ENCODE measurements at places on chromosomes 7 and 10. TPM values are rescaled to one million over a fixed set of nuclear protein-coding genes. Genes with fewer than 3 reads are reported as not detected.
A peak's percentile ranks its signal among the peaks of the same experiment; 100 is the strongest.

HTR7 gene
- 0.24 TPM for total RNA-seq

DNA sequence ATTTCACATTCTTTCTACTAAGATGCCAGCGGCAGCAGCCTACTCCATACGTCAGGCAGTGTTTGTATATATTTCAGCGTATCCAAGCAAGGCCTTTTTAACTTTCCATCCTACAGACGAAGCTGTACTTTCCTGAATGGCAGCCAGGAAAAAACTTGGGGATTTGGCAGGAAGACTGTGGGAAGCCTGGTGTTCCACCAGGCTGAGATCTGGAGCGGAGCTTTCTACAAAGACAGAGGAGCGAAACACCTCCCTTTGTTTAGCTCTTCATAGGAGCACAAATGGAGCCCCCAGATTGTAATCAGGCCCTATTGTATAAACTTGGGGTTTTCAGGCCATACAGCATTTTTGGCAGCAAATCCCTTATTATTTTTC, 143.8 kb downstream of the TES start:
- H3K4me1 ChIP-seq: peaks cover 15% of the 10 kb centered on the region
- H3K4me3 ChIP-seq: no peak overlapping the region
- H3K27ac ChIP-seq: no peak overlapping the region
- no peaks in the 10 kb centered on the region for H3K27me3 ChIP-seq
- no peaks in the 10 kb centered on the region for H3K36me3 ChIP-seq
- DNase-seq: no peak

CH25H gene
- total RNA-seq: not detected

DNA sequence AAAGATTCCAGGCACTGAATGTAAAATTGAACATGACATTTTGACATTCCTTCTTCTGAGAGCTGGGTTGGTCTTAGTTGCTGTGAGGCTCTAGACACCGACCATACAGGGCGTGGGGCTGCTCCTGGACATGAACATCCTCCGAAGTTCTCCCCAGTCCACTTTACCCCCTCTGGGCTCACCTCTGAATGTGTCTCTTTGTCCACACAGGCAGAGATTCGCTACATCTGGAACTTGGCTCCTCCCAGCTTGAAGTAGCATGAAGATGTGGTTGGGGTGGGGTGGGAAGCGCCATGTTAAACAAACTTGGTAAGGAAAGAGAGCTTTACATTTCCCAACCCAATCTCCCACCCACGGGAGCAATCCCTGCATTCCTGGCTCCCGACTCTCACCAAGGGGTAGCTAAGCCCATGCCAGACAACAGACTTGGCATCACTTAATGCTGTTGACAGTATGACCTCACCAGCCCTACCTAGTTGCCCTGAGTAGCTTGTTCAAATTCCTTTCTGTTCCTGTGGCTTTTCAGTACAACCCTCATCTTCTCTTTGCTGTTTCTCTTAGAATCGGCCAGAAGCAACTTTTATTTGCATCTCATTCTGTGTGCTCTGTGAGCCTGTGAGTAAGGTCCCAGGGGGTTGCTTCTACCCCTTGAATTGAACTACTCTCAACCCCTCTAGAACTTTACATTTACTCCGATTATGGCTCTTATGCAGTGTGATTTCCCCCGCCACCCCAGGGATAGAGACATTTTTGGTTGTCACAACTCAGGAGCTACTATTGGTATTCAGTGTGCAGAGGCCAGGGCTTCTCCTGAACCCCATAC, 211.4 kb downstream of the SEC23IP start:
- no peak overlapping the region for H3K27ac ChIP-seq
- H3K36me3 ChIP-seq: no peaks in the 10 kb centered on the region
- no peak overlapping the region for H3K4me3 ChIP-seq
- H3K27me3 ChIP-seq: no peaks in the 10 kb centered on the region
- H3K4me1 ChIP-seq: no peaks in the 10 kb centered on the region

DNA sequence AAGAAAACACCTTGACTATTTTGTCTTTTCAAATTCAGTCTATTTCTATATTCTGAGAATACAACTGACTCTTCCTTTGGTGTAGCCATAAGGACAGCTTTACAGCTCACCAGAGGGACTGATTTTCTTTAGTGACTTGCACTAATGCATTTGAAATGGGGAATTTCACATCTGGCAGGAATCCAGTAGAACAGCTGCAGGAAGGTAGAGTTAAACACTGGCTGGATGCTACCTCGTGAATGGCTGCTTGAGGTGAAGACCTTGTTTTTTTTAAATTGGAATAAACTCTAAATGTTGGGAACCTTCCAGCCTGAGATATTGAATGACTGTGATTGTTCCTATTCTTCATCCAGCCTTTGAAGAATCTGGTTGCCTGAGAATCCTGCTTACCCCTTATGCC, 139.5 kb upstream of the STK17A start:
- H3K4me1 ChIP-seq: peaks cover 14% of the 10 kb centered on the region
- H3K4me3 ChIP-seq: no peak overlapping the region
- no peaks in the 10 kb centered on the region for H3K36me3 ChIP-seq
- no peak overlapping the region for H3K27ac ChIP-seq
- no peak for DNase-seq

CNNM1 gene
- not detected for total RNA-seq

ZNF25 gene
- total RNA-seq: 1.6 TPM

SUN3 gene
- total RNA-seq: not detected

AKR1C2 gene
- 29.4 TPM for total RNA-seq

DNA sequence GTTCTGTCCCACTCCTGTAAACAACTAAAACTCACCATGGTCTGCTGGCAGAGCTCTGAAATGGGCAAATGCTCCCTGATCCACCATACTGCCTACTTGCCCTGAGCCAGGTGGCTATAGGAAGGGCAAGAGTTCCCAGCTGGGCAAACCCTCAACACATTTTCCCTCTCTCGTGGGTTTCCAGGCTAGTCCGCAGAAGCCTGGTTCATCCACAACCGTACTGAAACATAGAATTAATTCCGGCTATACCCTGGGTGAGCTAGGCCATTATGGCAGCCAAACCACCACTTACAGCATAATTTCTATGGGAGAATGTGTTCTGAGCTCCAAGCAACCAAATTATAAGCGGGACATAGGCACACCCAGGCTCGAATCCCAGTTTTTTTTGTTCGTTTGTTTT, 20.1 kb upstream of the DDIT4 start:
- H3K4me3 ChIP-seq: no peak overlapping the region
- no peaks in the 10 kb centered on the region for H3K27me3 ChIP-seq
- H3K4me1 ChIP-seq: peaks cover 39% of the 10 kb centered on the region
- no peak for DNase-seq
- H3K36me3 ChIP-seq: no peaks in the 10 kb centered on the region
- H3K27ac ChIP-seq: no peak overlapping the region

DNA sequence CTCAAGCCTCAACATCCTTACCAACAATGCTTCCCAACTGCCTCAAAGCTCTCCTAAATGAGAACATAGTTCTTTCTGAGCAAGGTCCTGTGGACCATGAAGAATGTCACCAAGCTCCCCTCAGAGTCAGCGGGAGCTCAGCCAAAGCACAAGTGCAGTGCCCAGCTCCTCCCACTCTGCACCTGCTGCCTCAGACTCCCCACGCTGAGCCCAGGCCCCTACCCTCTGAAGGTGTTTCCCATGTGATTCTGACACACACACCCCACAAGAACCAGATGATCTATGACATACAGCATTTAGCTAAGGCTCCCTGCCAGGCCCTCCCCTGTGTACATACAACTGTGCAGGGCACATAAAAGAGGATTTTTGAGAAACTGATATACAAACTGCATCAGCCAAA, 19.2 kb downstream of the ERCC6 start:
- no peak overlapping the region for H3K4me3 ChIP-seq
- DNase-seq: no peak
- H3K36me3 ChIP-seq: peaks cover 63% of the 10 kb centered on the region
- no peak overlapping the region for H3K27ac ChIP-seq
- no peaks in the 10 kb centered on the region for H3K4me1 ChIP-seq

DNA sequence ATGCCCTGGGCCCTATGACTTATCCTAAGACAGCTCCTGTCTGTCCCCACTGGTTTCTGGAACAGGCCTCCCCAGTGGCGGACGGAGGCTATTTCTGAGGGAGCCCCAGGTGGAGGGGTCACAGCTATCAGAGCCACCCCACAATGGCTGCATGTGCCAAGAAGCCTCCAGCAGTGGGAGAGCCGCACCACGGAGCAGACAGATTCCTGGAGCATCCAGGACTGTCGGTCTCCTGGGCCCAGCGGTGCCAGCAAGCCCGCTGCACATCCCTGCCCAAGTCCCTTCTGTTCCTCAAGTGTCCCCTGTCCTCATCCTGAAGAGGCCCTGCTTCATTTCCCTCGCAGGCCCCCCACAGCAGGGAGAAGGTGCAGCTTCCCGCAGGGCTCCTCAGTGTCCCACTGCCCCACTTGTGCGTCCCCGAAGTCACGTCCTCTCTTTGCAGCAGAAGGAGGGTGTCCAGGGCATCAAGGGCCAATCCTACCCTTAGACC, 193.0 kb upstream of the SHH start:
- no peak for DNase-seq
- peaks cover 60% of the 10 kb centered on the region for H3K27me3 ChIP-seq
- H3K4me1 ChIP-seq: no peaks in the 10 kb centered on the region

DNA sequence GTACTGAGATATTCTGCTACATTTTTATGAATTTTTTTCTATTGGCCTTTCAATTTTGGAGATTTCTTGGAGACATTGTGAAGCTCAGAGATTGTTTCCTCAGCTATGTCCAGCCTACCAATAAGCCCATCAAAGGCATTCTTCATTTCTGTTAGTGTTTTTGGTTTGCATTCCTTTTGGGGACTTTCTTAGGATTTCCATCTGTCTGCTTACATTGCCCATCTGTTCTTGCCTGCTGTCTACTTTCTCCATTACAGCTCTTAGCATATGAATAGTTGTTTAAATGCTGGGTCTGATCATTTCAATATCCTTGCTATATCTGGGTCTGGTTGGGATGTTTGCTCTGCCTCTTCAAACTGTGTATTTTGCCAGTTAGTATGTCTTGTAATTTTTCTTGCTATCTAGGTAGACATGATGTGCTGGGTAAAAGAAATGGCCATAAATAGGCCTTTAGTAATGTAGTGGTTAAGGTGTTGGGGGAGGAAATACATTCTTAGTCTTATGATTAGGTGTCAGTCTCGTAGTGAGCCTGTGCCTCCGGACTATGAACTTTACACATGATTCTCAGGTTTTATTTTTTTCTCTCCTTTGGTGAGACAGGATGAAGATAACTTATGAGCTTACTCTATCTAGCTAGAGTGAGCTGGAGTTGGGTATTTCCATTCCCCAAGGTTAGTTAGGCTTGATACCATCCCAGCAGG, 32.6 kb upstream of the NME8 start:
- H3K36me3 ChIP-seq: no peaks in the 10 kb centered on the region
- no peak overlapping the region for H3K27ac ChIP-seq
- no peak for DNase-seq
- H3K4me1 ChIP-seq: no peaks in the 10 kb centered on the region
- no peak overlapping the region for H3K4me3 ChIP-seq
- H3K27me3 ChIP-seq: no peaks in the 10 kb centered on the region

DNA sequence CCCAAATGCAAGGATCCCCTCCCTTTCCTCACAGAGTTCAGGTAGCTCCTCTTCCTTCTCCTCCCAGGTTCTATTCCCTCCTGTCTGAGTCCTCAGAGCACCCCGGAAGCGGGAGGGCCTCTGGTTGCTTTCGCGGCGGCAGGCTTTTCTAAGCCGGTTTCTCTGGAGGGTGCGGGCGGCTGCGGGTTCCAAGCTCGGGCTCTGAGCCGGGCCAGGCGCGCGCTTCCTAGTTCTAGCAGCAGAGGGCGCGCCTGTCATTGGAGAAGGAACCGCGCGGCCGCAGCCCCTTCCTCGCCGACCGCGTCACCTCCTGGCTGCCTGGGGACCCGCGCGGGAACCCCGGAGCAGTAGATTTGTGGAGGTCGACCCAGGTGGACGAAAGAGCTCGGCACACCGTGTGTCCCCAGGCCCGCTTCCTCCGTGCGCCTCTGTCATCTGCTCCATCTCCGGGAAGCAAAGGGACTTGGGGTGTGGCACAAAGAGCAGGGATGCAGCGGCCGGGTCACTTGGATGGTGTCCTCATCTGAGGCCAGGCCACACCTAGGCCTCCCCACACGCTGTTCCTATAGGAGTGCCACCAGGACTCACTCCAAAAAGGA, 389.0 kb upstream of the PODXL start:
- H3K27me3 ChIP-seq: peaks cover 5% of the 10 kb centered on the region
- no peak overlapping the region for H3K27ac ChIP-seq
- H3K4me1 ChIP-seq: peaks cover 7% of the 10 kb centered on the region
- peak; percentile 86 for DNase-seq
- H3K36me3 ChIP-seq: no peaks in the 10 kb centered on the region

DNA sequence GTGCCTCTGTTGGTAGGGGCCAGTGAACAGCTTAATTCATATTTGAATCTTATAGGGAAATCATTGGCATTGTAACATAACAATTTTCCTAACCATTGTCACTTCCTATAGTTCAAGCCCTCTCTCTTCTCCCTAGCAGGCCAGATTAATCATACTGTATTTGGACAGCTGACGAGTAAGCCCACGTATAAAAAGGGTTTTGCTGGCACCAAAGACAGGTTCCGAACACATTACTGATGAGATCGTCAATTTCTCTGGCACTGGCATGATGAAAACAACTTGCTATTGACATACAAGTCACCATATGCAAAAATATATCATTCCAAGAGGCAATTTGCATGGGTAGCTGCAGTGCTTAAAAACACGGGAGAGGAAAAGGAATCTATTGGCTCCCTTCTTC, 891.1 kb upstream of the AUTS2 start:
- no peak overlapping the region for H3K4me3 ChIP-seq
- no peaks in the 10 kb centered on the region for H3K4me1 ChIP-seq
- DNase-seq: no peak

GRCh38 chr7:138935465-138936011, 45.7 kb downstream of the KIAA1549 start:
- no peaks in the 10 kb centered on the region for H3K4me1 ChIP-seq
- no peak overlapping the region for H3K27ac ChIP-seq
- no peak for DNase-seq
- no peaks in the 10 kb centered on the region for H3K36me3 ChIP-seq
- peaks cover 43% of the 10 kb centered on the region for H3K27me3 ChIP-seq

UCMA gene
- total RNA-seq: not detected

DNA sequence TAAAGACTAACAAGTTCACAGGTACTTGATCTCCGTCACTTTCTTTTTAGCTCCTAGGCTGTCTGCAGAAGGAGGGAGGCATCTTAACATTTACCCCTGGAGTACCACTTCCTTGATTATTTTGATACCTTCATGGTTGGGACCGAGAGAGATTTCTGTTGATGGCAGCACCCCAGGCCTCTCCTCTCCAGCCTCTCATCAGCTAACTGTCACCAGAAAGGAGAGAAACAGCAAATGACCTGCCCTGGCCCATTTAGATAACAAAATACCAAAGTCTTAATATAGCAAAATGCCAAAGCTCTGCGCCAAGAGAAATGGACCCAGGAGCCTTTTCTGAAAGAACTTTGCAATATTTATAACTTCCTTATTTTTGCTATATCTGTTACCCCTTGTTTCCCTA, 30.0 kb upstream of the KLHL7 start:
- no peaks in the 10 kb centered on the region for H3K27me3 ChIP-seq
- no peaks in the 10 kb centered on the region for H3K36me3 ChIP-seq
- H3K4me1 ChIP-seq: peaks cover 21% of the 10 kb centered on the region
- no peak overlapping the region for H3K4me3 ChIP-seq
- no peak overlapping the region for H3K27ac ChIP-seq
